ENCODE measurements at places on chromosomes 13 and 19.

GRCh38 chr13:100423375-100423774 is 165.2 kb downstream of the GGACT start:
- no peak for DNase-seq

GRCh38 chr13:22082437-22083100 is 411.7 kb downstream of the FGF9 start:
- no peak for DNase-seq

- DNase-seq: no peak
These were observed 150.2 kb downstream of the NDFIP2 start for GRCh38 chr13:79631051-79631659.

- DNase-seq: no peak
These were observed 3.5 kb downstream of the COPE start for GRCh38 chr19:18915639-18916038.

DNA sequence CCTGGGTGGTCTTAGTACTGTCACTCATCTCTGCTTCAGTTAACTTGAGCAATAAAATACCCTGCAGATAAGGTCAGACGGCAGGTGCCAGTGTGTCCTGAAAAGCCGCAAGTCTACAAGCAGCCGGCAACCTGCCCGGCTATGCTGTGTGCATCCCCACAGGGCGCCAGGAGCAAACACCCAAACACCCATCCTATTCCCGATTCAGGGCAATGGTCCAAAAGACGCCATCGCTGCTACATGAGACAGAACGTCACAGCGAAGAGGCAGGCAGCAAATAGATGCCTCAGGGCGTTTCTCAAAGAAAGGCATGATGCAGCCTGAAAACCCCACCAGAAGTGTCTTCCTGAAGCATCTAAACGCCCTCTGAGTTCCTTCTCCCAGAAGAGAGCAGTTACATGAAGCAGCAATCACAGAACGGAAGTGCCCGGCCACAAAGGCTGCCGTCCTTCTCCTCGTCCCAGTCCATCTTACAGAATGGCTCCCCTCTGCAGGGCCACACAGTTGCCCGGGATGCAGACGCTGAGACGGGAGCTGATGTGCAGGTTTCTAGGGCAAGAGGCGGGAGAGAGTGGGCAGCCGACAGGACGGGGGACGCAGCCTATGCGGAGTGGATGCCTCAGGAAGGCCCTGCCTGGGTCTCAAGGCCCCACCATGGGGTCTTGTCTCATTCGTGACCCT is 35.1 kb downstream of the RASA3 start:
- DNase-seq: no peak

- no peak for DNase-seq
These were observed 190.6 kb downstream of the MZT1 start for GRCh38 chr13:72536714-72537394.

DNA sequence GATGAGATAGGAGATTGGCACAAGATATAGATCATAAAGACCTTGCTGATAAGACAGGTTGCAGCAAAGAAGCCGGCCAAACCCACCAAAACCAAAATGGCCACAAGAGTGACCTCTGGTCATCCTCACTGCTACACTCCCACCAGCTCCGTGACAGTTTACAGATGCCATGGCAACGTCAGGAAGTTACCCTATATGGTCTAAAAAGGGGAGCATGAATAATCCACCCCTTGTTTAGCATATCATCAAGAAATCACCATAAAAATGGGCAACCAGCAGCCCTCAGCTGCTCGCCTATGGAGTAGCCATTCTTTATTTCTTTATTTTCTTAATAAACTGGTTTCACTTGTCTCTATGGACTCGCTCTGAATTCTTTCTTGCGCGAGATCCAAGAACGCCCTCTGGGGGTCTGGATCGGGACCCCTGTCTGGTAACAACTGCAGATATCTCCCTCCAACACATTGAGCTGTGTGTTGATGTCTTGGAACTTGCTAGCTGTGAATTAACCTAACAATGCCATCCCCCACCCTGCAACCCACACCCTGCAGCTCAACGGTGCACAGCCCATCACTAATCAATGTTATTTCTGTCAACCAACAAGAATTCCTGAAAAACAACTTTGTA is 27.1 kb upstream of the GRTP1 start:
- DNase-seq: no peak

DNA sequence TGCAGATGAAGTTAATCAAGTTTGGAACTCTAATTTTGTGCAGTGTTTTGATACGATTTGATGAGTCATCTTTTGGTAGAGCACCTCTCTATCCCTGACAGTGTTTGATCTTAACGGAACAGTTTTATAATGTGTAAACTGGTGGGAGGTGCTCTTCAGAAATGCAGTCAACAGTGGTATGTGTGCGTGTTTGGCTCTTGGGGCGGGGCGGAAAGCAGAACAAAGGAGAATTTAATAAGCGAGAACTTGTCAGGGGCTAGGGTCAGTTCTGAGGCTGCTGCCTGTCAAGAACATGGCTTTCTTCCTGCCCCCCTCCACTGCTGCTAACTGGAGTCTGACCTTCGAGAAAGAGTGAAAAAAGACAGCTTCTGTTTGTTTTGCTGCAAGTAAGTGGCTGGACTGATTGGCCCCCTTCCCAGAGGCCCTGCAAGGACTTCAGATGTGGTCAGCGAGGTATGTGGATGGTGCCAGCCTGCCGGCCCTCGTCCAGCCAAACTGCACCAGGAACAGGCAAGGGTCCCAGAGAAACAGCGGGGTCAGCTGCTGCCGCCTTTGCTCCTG is 40.8 kb downstream of the BBC3 start:
- DNase-seq: no peak

GRCh38 chr19:4365341-4365740 is 22.0 kb downstream of the MPND start:
- DNase-seq: no peak

GRCh38 chr13:40145139-40145538 is 489.7 kb downstream of the COG6 start:
- DNase-seq: no peak

GRCh38 chr19:37413313-37414084 is 42.6 kb downstream of the ZNF527 start:
- DNase-seq: no peak

- peak; percentile 68 for DNase-seq
These were observed at the start of gene ZNF121 for GRCh38 chr19:9584073-9584833. Gene ZNF121, minus strand, starts transcription at chr19:9584504. Its CDS starts 16,407 bp downstream, at chr19:9568097.

All from stimulated activated CD8-positive, alpha-beta memory T cell treated with anti-CD3 and anti-CD28 coated beads, Interleukin-7, amount 100 ng/mL, for 1 hour (primary cell).